ENCODE measurements at places on chromosomes 2 and 18.

DNA sequence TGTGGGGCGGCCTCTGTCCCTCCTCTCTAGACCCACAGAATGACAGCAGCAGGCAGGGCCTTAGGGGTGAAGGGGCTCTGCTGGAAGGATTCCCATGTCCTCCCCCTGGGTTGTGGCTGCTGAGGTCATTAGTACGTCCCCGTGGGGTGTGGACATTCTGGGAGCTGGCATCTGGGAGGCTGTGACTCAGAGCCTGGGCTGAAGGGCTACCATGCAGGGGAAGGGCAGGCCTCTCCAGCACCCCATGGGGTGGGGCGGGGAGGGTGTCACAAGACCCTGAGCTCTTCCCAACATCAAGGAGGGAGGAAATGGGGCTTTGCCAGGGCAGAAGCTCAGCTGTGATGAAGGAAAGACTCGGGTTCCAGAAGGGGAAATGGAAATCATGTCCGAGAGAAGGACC, 105.8 kb upstream of the SMAD2 start:
- no peak for DNase-seq

DNA sequence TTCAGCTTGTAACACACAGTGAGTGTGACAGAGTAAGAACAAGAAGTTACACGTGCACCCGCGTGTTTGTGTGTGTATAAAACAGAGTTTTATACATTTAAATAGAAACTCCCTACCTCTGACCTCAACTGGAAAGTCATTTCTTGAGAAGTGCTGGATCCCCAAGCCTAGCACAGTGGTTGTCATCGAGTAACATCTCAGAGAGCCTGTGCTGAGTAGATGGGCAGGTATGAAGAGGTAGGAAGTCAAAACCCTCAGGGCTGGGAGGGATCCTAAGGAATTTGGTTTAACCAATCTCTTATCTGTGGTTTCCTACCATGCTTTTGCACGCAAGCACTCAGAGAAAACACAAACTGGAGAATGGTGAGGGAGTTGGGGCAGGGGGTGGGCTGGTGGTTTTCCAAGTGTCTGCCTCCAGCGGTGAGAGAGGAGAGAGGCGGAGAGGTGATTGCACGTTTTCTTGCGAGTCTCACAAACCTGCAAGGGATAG, 9.2 kb downstream of the ACOXL start:
- no peak for DNase-seq

- DNase-seq, result peak; percentile 53
These were observed 29.5 kb downstream of the RAB31 start for GRCh38 chr18:9737472-9738121.

DNA sequence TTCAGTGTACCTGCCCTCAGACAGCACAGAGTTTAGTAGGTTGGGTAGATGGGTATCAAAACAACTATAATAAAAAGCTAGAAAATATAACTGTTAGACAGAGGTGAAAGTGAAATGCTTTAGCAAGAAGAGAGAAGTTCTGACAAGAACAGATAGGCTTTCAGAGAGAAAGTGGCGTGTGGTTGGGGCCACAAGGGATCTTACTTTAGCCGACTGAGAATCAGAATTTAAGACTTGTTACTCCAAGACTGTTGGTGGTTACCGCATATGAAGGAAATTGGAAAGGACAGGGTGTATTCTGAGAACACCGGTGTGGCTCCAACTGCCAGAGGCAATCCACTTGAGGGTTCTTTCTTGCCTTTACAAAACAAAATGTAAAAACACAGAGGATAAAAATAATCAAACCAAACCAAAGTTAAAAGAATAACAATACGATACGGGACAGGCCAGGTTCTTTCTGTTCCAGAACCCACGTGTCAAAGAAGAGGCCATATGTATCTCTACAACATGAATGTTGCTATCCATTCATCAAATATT, 44.4 kb upstream of the AGPS start:
- DNase-seq, result no peak

DNA sequence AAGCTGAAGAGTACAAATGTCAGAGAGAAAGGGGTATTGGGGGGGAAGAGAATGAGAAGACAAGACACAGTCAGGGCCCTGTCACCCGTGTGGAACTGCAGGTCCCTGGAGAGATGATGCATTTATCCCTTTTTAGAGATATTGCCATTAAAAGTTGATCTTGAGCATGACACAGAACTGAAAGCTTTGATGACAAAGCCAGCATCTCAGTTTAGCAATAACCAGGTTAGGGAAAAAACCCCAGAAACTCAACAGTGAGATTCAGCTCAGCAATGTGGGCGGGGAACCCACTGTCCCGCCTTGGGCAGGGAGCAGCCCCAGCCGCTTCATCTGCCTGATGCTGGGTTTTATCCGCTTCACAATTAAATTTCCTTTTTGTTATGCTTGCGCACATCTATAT, 181.1 kb downstream of the NEDD4L start:
- DNase-seq, result no peak

- DNase-seq, result no peak
These were observed 102.6 kb downstream of the PAX3 start for GRCh38 chr2:222196159-222196558.

- no peak for DNase-seq
These were observed 107.6 kb downstream of the RAPGEF4 start for GRCh38 chr2:172843266-172843582.

GRCh38 chr2:108889907-108890306, 99.1 kb downstream of the EDAR start:
- DNase-seq, result no peak

DNA sequence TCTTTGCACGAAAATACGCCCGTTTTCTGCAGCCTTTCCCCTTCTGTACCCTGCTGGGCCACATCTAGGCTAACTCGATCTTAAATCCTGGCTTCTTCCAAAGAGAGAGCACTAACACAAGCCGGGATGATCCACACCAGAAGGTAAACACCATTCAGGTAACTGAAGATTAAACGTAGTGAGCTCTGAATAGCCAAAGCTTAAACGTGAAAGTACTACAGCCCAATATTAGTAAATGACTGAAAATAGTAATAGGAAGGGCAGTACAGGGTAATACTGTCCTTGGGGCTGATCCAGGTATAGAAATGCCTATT, 422 bp upstream of the MRPL53 start:
- DNase-seq, result no peak

GRCh38 chr2:11863103-11863502, 116.7 kb downstream of the LPIN1 start:
- DNase-seq, result no peak

- no peak for DNase-seq
These were observed 99.6 kb upstream of the DDX18 start for GRCh38 chr2:117714745-117715417.

DNA sequence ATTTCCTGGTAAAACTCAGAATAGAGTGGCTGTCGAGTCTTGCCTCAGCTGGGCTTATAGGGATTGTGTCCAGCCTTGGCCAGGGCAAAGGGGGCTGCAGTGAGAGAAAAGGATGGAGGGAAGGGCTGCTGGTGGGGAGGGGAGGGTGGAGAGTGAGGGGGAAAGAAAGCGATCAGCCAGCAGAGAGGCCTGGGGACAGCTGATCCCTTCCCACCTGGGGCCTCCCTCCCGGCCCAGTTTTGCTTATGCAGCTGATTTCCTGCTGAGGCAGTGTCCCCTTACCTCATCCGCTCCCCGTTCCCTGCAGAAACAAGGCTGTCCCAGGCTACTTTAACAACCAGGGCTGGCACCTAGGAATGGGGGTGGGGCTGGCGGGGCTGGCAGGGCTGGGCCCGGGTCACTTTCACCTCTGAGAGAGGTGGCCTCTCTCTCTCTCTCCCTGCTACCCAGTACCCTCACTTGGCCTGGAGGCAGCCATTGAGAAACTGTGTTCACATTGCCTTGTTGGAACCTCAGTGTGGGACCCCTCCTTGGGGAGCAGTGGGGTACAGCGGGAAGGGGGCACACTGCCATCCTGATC, 12.2 kb upstream of the GMPPA start:
- no peak for DNase-seq

DNA sequence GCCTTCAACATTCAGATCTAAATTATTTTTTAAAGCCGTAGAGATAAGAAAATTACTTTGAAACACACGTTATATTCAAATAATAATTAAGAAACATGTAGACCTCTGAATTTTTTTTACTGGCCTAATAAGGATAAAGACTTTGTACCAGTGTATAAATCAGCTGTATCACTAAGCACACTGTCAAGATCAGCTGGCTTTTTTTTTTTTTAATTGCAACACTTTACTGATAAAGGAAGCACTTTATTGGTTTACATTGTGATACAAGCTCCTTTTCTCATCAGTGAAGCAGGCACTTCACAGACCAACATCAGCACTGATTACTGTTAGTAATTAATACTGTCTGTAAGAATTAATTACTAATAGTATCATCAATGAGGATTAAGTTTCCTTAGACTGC, 88.5 kb downstream of the RBBP8 start:
- no peak for DNase-seq

GRCh38 chr2:203713381-203713780, 6.9 kb downstream of the CD28 start:
- DNase-seq, result no peak

GRCh38 chr18:9969247-9969646, 55.4 kb downstream of the VAPA start:
- no peak for DNase-seq

GRCh38 chr2:27627963-27628766, 647 bp downstream of the CCDC121 start:
- peak; percentile 13 for DNase-seq

- DNase-seq, result no peak
These were observed 23.6 kb downstream of the CHRNA1 start for GRCh38 chr2:174740721-174741120.

DNA sequence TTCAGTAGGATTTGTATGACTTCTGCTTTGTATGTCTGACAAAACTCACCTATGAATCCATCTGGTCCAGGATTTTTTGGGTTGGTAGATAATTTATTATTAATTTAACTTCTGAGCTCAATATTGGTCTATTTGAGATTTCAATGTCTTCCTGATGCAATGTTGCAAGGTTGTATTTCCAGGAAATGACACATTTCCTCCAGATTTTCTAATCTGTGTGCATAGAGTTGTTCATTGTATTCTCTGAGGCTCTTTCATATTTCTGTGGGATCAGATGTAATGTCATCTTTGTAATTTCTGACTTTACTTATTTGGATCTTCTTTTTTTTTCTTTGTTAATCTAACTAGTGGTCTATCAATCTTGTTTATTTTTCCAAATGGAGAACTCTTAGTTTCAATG, 584.7 kb upstream of the SETBP1 start:
- DNase-seq, result no peak

DNA sequence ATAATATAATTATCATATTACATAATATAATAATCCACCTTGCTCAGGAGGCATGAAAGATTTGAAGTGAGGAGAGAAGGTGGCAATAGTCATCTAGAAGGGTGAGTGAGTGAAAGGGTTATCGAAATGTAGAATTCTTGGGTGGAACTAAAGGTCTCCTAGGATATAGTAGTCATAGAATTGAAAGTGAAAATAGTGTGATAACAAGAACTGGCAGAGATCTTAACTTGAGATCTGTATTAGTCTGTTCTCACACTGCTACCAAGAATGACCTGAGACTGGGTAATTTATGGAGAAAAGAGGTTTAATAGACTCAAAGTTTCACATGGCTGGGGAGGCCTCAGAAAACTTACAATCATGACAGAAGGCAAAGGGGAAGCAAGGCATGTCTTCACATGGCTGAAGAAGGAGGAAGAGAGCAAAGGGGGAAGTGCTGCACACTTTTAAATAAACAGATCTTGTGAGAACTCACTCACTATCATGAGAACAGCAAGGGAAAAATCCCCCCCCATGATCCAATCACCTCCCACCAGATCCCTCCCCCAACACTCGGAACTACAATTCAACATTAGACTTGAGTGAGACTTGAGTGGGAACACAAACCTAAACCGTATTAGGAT, 351.5 kb downstream of the NR4A2 start:
- no peak for DNase-seq

GRCh38 chr2:55357927-55358326, 61.7 kb downstream of the CCDC88A start:
- DNase-seq, result no peak

- DNase-seq, result no peak
These were observed 52.7 kb downstream of the CRIM1 start for GRCh38 chr2:36408198-36408703.

DNA sequence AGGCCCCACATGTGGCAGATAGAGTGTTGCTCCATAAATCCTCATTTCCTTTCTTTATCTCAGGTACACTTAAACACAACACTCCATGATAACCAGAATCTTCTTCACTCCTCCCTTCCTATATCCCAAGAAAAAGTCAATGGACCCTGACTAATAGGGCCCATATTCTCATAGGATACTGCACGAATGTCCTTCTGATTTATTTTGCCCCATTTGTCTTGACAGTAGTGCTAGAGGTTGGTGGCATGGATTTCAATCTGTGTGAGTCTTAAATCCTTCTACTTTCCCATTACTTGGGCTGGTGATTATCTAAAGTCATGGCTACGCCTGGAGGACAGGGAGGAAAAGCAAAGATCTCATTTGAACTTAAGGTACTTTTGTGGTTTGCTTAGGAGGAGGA, 156.0 kb downstream of the ACOXL start:
- peak; percentile 28 for DNase-seq

- no peak for DNase-seq
These were observed 36.2 kb downstream of the GCC2 start for GRCh38 chr2:108485253-108485652.

DNA sequence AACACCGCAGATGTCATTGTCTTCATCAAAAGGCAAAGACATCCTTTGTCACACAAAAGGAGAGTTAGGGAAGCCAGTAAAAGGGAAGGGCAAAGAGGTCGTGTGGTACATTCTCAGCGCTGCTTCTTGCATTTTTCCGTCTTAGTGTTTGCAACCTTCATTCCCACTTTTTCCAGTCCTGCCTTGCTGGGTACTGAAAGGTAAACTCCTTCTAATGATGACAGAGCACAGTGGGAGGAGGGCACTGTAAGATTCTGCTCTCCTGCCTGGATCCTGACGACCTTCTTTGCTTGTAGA, 424.3 kb upstream of the MEX3C start:
- DNase-seq, result no peak

- DNase-seq, result no peak
These were observed 78.3 kb upstream of the MAP4K3 start for GRCh38 chr2:39515273-39515896.

DNA sequence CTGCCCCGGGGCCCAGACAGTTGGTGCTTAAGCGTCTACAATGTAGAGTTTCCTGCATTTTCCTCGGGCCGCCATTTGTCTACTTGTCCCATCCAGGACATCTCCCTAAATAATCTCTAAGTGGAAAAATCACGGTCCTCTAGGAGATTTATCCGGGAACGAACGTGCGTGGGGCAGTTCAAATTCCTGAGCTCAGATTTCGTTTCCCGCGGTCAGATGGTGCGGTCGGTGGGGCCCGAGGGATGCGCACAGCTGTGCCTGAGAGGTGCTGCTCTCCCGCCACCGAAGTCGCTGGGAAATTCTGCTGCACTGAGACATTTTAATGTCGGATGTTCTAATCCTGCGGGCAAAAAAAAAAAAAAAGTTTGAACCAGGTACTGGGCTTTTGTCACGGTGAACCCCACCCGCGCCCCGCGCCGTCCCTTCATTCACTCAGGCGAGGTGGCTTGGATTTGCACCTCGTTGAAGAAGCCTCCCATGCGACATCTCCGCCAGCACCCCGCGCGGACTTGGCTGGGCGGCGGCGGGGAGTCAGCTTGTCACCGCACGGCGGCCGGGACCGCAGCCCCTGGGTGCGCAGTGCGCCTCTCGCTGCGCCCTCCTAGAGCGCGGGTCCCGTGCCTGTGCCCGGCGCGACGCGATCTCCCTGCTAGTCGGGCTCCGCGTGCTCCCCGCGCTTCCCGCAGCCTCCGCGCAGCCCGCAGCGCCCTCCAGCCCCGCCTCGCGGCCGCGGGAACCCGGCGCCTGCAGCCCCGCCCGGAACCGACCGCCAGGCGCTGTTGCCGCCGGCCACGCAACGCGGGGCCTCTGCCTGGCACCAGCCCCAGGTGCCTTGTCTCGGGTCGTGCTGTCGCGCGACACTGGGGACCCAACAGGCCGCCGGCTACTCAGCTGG, 191.9 kb upstream of the TCF4 start:
- DNase-seq, result peak; percentile 28

Measured in left renal cortex interstitium (tissue), 4 donors.